Occipital lobe (tissue), 3 donors: ENCODE measurements at places on chromosomes 1 and 21.
A peak's percentile ranks its signal among the peaks of the same experiment; 100 is the strongest.

DNA sequence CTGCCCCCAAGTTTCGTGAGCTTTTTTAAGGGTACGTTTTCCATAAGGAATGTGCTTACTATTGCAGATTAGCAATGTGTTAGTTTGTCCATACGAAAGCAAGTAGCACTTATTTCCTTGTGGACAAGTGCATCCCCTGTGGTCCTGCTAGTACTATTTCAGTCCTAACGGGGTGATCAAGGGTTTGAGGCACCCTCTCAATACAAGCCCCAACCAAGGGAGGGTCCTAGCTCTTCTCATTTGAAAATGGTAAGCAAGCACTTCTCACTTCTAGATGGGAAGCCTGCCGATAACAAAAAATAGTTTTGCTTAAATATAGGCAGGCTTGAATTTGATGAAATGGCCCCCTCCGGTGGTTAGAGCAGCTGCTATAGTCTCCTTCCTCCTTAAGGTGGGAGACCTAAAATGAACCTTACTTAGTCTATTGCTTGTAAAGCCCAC is 64.0 kb upstream of the HMCN1 start:
- no peak for DNase-seq

DNA sequence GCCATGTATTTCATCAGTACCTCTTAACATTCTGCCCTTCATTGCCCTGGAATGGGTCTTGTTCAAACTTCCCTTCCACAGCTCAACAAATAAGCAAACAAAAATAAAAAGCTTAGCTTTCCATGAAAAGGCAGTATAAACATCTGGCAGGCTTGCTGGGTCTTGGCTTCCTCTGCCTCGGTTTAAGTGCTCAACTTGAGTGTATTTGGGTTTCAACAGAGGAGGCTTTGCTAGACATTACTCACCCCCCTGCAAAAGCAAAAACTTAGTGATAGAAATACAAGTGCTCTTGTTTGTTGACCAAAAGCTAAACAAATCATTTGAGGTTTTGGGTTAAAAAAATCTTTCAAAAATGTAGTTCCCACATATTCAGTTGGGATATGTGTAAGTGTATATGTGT is 518.5 kb downstream of the PLPP3 start:
- DNase-seq = no peak

DNA sequence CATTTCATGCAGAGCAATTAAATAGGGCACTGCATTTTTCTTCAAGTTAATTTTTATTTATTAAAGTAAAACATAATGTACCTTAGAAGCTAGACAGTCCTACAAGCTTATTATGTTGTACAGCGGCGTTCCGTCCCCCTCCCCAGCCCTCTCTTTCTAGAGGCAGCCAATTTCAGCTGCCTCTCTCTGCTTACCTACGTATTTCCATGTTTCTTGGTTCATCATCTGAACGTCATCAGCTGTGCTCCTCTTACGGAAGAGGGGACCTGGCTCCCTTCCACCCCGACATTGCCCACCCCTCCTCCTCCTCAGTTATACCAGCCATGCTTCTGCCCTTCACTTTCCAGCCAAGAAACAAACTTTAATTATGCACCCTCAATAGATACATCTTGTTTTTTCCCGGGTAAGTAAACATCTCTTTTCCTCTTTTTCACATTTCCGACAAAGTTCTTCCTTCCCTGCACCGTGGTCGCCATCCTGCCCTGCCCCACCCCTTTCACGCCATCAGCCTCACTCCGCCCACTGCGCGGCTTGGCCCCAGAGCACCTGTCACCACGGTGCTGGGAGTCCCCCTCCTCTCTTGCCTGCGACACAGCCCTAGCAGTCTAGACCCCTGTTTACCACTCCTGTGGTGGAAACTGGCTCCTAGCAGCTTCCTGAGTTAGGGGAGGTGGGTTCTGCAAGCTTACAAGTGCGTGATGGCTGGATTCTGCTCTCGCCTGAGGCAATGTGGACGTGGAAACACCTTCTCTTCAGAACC is 57.9 kb downstream of the SLC37A1 start:
- no peak for DNase-seq

GRCh38 chr1:109079240-109079622 is 3.4 kb upstream of the TAF13 start:
- no peak for DNase-seq

DNA sequence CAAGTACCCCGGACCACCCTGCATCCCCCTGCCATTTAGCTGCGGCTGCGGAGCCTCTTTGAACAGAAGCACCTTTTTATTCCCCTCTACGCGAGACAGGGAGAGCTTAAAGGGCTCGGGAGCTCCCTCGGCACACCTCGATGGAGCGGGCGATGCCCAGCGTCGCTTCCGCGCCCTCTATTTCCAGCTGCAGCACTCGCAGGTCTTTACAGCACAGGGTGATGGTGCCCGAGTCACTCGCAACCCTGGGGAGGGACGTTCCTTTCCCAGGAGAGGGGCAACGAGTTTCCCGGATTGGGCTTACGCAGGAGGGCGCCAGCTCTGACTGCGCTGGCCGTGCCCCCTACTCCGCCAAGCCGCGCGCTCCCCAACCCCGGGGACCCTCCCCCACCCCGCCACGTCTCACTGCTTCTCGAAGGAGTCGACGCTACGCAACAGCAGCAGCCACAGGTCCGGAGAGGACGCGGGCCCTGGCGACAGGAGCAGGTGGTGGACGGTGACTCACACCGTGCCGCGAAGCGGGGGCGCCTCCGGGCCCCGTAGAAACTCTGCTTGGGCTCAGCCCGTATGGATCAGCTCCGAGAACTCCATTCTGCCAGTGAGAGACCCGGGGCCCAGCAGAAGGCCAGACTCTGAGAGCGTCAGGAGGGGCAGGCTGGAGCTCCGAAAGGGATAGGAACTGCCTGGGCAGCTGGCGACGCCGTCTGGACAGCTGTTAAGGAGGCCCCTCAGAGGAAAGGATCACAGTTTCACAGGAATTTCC is 5.8 kb upstream of the FAM167B start:
- DNase-seq = peak; percentile 45

GRCh38 chr1:48251821-48252220 is 29.3 kb downstream of the SLC5A9 start:
- no peak for DNase-seq

DNA sequence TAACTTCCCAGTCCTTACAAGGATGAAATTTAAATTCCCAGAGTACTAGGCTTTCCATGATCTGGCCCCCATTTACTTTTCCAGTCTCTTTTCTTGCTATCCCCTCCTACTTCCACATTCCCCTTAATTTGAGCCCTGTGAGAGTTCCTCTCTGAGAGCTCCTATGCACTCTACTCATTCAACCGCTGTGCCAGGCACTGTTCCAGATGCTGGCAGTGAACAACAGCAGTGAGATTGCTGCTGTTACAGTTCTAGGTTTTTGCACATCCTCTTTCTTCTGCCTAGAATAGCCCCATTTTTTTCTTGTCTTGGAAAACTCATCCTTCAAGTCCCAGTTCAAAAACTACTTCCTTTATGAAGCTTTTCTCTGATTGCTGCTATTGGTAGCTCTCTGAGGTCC is 18.8 kb downstream of the ATF6 start:
- DNase-seq = no peak
